ENCODE measurements at places on chromosomes 3 and 15.

DNA sequence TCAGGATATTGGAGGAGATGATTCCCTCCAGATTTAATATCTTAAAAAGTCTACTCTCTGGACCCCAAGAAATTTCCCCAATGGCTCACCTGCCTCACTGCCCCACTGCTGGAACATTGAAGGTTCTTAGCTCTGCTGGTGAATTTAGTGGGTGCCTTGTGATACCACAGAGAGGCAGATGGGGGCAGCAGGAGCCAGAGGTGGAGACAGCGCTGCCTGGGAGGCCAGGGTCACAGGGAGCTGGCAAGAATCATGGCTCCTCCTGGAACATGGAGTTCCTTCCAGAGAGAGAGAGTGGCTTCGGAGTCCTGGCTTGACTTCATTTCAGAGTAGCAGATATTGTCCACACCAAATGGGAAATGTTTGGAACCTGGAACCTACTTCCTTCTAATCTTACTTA lies 263.5 kb upstream of the CFAP20DC start:
- peak; percentile 72 for DNase-seq

- no peak for DNase-seq
Observed at GRCh38 chr3:67781218-67781617, 126.8 kb upstream of the SUCLG2 start.

- no peak for DNase-seq
Observed at GRCh38 chr15:55372701-55373440, 35.3 kb downstream of the CCPG1 start.

DNA sequence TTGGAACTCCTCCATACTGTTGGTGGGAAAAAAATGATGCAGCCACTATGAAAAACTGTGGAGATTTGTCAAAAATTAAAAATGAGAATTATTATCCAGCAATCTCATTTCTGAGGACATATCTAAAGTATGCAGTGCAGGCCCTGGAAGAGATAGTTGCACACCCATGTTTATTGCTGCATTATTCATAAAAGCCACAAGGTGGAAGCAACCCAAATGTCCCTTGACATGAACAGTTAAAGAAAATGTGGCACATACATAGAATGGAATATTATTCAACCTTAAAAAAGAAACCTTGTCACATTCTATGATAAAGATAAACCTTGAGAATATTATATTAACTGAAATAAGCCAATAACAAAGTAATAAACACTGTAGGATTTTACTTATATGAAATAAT lies 80.9 kb upstream of the ARHGEF26 start:
- DNase-seq, result no peak

DNA sequence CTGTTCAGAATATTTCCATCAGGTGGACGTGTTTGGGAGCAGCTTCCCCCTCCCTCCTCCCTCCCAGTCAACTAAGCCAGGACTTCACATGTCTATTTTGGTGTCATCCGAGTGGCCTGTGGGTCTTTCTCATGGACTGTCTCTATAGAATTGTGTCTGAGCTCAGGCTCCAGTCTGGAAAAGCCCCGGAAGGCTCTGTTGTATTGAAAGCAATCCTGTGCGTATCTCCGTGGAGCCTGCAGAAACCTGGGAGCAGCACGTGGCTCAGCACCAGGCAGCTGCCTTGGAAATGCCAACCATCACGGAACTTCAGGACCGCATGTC lies 25.2 kb downstream of the COLQ start:
- no peak for DNase-seq
